ENCODE measurements at places on chromosomes 12 and 14.

DNA sequence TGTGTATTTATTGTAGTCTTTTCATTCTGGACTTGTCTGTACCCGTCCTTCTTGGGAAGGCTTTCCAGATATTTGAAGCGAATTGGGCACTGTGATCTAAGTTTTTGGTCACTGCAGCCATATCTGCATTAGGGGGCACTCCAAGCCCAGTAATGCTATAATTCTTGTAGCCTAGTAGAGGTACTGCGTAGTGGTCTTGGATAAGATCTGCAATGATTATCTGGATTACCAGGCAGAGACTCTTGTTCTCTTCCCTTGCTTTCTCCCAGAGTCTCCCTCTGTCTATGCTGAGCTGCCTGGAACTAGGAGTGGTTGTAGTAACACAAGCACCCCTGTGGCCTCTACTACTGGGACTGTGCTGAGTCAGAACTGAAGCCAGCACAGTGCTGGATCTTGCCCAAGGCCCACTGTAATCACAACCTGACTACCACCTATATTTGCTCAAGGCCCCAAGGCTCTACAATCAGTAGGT is 30.0 kb downstream of the SLC38A2 start:
- peak; percentile 5 for DNase-seq

- no peak for DNase-seq
These were observed 611.3 kb upstream of the TMEM132C start for GRCh38 chr12:127655691-127656090.

GRCh38 chr14:60862283-60862682 is 118.6 kb downstream of the TRMT5 start:
- DNase-seq: peak; percentile 38

DNA sequence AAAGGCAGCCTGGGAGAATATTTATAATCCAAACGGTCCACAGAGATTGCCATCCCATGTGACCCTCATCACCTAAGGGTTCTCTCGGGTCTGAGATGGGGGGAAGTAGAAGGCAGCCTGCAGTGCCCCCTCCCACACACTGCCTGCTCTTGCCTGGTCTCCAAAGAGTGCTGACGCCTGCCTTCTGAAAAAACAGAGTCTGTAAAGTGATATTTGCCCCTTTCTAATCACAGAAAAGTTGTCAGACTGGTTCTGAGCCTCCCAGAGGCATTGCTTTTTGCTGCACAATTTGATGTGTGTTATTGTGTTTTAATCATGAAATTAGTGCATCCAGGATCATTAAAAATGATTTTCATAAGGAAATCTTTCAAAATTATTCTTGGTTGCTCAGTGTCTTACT is 59.2 kb downstream of the TMEM30B start:
- DNase-seq: no peak

DNA sequence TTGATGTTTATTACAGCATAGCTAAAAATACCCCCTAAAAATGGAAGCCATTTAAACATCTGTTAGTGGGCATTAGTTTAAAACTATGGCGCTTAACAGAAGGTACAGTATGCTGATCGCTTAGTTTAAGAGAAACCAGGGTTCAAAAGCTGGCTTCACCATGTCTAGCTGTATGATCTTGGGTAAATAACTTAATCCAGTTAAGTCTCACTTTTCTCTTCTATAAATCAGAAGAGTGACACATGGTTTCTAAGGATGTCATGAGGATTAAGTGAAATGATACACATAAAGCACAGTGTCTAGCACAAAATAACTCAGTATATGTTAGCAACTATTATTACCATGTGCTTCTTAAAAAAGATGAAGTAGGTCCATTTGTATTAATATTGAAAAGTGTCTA is 38.7 kb downstream of the STK38L start:
- no peak for DNase-seq

DNA sequence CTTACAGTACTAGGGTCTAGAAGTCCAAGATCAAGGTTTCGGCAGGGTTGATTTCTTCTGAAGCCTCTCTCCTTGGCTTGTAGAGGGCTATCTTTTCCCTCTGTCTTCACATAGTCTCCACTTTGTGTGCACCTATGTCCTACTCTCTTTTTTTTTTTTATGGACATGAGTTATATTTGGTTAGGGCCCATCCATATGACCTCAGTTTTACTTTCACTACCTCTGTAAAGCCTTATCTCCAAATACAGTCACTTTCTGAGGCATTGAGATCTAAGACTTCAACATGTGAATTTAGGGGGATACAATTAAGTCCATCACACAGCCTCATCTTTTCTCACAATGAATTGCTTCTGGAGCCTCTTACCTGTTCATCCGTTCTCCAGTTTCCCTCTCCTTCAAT is 5.9 kb upstream of the SPTB start:
- no peak for DNase-seq

GRCh38 chr12:91874086-91874865 is 271.4 kb downstream of the BTG1 start:
- DNase-seq: no peak

DNA sequence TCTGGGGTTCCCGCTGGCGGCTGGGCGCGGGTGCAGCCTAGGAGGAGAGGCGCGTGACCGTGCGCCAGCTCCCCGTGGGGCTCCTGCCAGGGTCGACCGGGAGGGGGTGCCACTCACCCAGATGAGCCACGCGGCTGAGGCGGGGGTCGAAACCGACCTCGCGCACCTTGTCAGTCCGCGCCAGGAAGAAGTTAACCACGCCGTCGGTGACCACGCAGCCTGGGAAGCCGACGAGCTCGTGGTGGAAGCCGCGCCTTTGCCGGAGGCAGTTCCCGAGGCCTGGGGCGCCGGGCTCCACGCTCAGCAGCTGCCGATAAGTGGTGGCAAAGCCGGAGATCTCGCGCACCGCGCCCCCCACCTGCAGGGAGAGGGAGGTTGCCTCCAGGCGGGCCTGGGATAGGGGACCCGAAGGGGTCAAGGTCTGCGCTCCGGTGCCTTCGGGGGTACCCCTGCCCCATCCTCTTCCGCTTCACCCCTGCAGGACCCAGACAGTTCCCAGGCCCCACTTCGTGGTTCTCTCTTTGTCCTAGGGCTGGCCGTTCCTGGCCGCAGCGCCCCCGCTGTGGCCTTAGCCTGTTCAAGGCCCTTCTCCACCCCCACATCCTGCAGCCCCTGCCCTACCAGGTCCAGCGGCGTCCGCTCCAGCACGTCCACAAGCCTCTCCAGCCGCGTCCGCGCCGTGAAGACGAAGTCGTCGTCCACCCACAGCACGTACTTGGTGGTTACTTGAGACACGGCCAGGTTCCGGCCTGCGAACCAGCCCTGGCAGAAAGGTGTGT is 5.3 kb downstream of the B4GALNT1 start:
- no peak for DNase-seq

DNA sequence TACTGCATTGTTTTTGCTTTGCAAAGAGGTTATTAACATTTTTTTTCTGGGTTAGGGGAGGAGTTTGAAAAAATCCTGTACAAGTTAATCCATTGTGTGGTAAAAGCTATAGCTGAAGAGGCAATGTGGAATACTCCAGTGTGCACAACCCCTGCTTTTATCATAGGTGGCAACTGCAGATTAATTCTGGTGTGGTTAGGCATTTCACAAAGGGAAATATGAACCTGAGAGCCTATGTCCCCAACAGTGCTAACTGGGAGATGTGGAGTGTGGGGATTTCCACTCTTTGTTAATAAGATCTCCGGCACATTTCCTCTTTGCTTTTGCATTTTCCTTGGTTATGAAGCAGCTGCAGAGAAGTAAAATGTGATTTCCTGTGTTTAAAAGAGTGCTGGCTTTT is 33.6 kb downstream of the PRORP start:
- no peak for DNase-seq

GRCh38 chr12:48070033-48070432 is 35.8 kb downstream of the SENP1 start:
- no peak for DNase-seq

GRCh38 chr14:100135784-100136183 is 23.7 kb downstream of the DEGS2 start:
- DNase-seq: no peak

- no peak for DNase-seq
These were observed 208.6 kb upstream of the OR4E1 start for GRCh38 chr14:21882226-21882625.

All from COR-L47 (cell line).